ENCODE measurements at places on chromosomes 2 and 18.

- no peak for DNase-seq
Measured at GRCh38 chr2:107263628-107264027, 377.7 kb upstream of the ST6GAL2 start.

DNA sequence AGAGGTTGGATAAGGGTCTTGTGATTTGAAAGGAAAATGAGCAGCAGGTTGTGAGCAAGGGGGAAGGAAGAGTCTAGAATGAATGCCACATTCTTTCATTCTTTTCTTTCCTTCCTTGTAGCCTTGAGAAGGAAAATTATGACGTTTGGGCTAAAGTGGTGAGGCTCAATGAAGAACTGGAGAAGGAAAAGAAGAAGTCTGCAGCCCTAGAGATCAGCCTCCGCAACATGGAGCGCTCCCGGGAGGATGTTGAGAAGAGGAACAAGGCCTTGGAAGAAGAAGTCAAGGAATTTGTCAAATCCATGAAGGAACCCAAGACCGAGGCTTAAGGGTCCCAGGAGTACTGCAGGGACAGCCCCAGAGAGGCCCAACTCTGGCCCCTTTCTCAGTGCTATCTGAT lies 45.3 kb downstream of the BMP10 start:
- DNase-seq = no peak

DNA sequence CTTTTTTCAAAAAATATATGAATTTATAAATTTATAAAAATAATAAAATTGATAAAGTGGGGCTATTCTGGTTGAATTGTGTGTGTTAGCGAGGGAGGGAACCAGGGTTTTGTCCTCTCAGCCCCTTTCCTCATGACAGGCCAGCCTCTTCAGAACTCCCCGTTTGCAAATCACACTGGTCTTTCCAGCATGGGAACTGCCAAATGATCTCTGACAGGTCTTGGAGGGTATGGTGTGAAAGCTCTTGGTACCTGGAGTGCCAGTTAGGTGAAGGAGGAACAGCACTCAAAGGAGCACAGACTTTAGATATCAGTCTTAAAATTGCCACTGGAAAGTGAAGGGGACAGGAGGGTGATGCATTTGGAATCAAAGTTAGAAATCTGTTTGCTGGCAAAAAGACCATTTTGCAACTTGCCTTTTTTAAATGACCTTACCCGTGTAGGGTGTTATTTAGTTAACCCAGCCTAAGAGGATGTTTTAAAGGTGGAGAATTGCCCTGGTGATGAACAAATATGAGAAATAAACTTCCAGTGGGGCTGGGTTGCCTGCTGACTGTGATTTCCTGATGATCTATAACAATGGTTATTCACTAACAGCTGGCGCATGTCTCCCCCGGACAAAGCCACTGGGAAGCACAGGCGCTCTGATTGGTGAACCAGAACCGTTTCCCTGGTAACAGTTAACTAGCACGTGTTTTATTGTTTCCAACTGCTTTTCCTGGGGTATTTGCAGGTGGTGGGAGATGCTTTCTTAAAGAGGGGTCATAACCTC lies 85.3 kb upstream of the EFEMP1 start:
- DNase-seq = no peak

- no peak for DNase-seq
Measured at GRCh38 chr2:33307659-33308270, 168.7 kb upstream of the RASGRP3 start.

GRCh38 chr18:2212598-2213205 lies 358.6 kb downstream of the METTL4 start:
- DNase-seq = no peak

DNA sequence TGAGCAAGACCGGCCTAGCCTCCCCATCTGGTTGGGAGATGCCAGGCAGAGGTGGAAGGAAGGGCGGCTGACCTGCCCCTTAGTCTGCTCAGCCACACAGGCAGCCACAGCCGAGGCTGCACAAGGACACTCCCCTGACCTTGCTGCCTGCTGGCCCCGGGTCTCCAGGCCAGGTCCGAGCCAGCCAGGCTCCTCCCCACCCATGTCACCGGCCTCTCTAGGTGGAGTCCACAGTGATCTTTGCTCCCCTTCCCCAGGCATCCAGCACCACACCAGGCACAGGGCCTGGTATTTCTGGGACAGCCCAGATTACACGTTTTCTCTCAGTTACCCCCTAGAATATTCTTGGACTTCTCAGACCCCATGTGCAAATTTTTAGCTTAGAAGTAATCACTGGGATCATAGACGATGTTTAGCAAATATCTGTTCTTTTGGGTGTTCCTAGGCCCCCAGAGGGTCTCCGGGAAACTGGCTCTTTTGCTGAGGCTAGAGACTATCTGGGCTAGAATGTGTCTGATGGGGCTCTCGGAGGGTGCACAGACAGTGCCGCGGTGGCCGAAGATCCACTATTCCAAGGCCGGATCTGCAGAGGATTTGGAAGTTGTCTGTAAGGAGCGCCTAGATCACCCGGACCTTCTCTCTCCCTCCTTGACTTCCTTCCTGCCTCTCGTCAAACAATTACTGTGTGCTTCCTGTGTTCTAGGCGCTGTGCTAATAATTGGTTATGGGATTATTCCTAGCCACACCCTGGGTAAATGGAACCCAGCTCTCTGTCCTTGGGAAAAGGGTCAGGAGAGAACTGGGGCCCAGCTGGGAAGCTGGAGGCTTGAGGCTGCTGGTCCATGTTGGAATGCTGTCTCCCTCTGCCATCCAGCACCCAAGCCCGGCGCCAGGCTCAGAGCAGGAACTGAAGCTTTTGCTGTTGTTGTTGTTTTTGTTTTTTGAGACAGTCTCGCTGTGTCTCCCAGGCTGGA lies 46.9 kb downstream of the ODC1 start:
- DNase-seq = no peak

DNA sequence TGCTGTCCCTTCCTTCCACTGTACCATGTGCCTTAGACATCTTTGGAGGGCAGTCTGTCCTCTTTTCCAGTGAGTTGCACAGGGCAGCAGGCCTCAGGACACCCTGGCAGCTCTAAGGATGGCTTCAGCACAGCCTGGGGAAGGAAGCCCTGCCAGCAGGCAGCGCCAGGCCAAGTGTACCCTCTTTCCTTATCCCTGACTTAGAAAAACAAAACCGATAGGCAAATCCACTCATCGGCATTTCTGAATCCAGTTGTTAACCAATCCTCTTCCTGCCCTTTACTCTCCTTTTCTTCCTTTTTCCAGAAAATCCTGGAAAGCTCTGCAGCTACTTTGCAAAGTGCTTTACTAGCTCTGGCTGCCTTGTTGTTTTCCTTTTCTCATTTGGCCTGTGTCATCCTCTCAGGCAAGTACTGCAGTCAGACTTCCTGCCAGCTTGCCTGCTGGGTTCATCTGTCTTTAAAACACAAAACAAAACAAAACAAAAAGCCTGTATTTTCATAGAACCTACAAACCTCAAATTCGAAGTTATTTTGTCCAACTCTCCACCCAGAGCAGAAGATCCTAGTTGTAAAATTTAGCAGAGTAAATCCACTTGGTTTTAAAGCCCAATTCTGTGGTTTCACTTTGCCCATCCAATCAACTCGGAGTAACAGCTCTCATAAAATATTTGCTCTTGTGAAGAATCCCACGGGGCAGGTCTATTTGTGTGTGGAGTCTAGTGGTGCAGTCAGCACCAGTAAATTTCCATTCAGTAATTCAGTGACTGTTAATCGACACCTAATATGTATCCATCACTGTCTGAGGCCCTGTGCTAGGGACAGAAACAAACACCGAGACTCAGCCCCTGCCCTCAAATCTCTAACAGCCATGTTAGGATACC lies 45.2 kb downstream of the PCBP1 start:
- DNase-seq = peak; percentile 69

DNA sequence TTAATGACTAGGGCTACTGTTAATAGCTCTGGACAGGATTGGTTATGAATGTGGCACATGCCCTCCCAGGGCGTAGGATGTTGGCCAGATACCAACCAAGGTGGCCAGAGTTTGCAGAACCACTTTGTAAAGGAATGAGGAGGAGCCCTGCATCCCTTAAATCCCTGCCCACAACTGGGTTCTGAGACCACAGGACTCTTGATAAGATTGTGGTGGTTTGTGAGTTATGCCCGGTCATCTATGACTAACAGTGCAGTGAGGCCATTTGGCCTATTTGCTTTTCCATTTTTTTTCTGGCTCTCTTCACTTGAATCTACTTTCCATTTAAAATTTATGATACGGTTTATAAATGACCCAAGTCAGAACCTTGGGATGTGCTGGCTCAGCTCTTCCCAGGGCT lies 294.5 kb downstream of the PRKCE start:
- no peak for DNase-seq

DNA sequence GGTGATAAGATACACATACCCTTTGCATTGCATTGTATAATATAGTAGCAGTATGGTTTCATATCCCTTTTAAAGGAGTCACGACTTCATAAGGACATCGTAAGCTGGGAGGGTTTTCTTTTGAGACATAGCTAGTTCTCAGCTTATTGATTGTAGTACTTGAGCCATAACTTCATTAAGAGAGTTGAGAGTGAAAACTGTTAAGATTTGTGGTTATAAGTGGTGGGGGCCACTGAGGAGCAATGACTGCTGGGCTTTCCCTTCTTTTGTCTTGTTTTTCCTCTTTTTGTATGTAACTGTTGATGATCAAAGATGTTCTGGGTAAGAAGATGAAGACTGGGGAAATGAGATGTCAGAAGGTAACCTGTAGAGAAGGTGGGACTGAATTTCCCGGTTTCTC lies 11.0 kb downstream of the EIF5B start:
- peak; percentile 34 for DNase-seq

DNA sequence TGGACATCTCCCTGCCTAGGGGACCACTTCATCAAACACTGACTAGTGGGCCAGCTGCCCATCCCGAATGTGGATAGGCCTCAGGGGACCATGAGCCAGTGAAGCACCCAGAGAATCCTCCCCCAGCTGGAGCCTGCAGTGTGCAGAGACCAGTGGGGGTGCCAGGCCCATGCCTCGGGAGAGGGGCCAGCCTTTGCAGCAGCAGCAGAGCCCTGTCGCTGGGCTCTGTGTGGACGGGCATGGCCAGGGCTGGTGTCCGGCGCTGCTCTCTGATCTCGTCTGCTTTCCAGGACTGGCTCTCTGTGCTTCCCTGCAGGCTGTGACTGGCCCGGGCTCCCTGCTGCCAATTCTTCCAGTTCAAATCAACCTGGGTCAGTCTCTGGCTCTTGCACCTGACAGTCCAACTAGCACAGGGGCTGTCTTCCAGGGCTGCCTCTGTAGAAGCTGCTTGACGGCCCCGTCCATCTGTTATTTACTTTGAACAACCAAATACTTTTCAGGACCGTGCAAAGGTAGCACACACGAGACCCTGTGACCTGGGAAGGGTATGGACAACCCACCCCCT lies 11.4 kb downstream of the KCNIP3 start:
- no peak for DNase-seq

DNA sequence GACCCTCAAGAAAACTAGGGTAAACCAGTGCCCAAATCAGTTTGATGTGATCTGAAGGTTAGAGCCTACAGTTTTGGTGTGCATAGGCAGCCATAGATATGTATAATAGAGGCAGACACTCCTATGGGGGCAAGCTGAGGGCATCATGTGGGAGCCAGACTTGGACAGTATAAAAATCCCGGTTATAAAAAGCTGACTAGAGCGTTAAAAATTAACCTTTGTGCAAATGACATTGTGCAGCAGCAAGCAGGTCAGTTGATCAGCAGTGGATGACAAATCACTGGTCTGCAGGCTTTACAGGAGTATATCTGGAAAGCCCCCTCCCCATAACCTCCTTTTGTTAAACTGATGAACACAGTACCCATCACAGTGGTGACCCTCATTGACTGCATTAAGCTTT lies 107.8 kb downstream of the CTNNA2 start:
- DNase-seq = no peak

- no peak for DNase-seq
Measured at GRCh38 chr2:66930339-66931220, 466.6 kb upstream of the ETAA1 start.

DNA sequence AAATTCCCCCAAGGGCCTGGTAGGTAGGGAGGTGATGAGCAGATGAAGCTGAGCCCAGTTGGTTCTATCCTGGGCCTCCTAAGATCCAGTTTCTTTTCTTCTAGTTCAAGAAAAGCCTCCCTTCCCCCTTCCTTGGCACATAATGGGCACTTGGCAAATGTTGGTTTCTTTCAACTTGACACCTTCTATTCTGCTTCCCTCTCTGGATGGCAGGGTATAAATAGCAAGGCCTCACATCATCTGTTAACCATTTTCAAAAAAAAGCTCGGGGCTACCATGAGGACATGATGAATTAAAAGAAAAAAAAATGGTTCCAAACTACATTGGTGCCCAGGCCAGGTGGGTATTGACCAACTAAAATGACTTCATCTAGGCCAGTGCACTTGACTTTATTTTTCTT lies 29.9 kb downstream of the CTAGE1 start:
- DNase-seq = no peak

GRCh38 chr18:45852631-45853030 lies 27.2 kb downstream of the SIGLEC15 start:
- DNase-seq = no peak

DNA sequence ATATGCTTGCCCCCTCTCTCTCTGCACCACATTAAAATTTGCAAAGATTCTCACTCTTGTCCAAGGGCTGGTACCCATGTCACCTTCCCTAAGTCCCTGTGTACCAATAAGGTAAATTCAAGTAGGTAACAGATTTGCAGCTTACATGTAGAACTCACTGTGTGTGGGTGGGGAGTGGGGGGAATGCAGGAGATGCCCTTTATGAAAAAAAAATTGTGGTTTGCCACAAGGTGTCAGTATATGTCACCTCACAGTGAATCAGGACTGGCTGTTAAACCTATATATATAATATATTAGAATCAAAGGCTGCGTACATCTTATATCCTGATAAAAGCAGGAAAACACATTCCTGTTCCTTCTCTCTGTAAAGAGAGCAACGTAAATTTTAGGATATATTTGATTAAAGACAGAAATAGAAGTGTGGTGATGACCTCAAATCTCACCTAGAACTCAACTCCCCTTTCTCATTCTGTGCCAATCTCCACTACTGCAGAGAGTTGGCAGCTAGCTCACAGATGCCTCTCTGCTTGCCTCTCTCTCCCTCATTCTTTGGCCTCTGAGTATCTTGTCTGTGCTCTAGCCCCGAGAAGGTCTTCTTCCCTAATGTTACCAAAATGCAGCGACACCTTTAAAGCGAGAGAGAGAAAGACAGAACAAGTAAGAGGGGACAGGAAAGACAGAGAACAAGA lies 536 bp downstream of the XDH start:
- DNase-seq = no peak

GRCh38 chr2:98664323-98664722 lies 55.9 kb downstream of the UNC50 start:
- no peak for DNase-seq

GRCh38 chr2:40511661-40512213 lies 59.8 kb upstream of the SLC8A1 start:
- no peak for DNase-seq

GRCh38 chr2:237242091-237242536 lies 156.4 kb downstream of the COPS8 start:
- no peak for DNase-seq

GRCh38 chr18:74702950-74703349 lies 105.3 kb downstream of the ZNF407 start:
- DNase-seq = no peak
